Stimulated activated CD8-positive, alpha-beta memory T cell treated with anti-CD3 and anti-CD28 coated beads, Interleukin-15, amount 100 ng/mL, for 24 hours (primary cell): ENCODE measurements at places on chromosomes 2 and 18.

DNA sequence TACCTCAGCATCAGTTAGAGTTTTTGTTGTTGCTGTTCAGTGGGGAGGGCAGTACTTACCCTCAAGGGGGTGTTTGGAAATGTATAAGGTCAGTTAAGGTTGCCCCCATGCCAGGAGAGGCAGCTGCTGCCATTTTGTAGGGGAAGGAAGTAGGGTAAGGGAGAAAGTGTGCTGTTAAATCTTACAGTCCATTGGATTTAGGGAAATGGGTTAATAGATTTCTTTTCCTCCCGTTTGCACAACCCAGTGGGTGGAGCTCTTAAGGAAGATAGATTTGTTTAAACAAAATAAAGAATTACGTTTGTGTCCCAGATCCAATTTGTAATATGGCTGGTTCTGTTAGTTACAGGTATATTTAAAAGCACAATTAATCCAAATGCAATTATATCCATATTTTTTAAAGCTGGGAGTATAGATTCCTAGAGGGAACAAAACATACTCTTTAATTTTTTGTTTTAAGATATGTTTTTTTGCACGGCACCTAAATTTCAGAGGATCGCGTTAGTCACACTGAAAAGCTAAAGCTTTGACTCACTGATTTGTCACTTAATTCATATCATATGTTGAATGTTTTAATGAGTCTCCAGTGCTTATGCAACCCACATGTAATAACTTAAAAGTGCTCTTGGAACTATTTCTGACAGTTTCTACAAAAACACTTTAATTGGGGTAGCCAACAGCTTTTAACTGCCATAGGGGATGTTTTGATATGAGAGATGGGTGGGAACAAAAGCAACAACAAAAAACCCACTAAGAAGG, 9.0 kb upstream of the CWC22 start:
- DNase-seq = no peak

- no peak for DNase-seq
Measured at GRCh38 chr2:25954199-25954752, 28.0 kb downstream of the KIF3C start.

DNA sequence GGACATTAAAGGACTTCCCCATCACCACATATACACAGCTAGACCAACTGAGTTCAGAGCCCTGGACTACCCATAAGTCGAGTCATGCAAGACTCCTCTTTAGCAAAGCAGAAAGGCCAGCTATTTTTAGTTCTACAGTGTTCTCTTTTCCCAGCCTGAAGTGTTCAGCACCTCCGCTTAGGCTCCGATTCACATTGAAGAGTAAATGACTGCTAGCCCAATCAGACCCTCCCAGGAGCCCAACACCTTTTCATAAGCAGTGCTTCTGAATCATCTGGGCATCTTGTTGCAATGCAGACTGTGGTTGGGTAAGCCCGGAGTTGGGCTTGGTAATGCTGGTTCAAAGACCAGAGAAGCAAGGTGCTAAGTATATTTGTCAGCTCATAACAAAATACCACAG, 138.6 kb upstream of the MSH6 start:
- DNase-seq = no peak

DNA sequence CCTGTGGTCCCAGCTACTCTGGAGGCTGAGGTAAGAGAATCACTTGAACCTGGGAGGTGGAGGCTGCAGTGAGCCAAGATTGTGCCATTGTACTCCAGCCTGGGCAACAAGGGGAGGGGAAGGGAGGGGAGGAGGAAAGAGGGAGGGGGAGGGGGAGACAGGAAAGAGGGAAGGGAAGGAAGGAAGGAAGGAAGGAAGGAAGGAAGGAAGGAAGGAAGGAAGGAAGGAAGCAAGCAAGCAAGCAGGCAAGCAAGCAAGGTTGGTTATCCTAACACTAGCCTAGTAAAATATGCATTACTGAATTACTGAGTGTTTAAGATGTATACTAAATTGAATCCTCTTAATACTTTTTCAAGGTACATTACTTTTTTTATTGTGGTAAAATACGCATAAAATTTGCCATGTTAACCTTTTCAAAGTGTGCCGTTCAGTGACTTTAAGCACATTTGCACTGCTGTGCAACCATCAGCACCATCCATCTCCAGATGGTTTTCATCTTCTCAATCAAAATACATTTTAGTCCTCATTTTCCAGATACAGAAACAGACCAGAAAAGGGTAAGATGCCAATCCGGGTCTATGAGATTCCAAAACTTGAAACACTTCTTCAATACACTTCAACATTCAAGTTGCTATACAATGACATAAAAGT, 28.9 kb downstream of the NCKAP1 start:
- DNase-seq = no peak

DNA sequence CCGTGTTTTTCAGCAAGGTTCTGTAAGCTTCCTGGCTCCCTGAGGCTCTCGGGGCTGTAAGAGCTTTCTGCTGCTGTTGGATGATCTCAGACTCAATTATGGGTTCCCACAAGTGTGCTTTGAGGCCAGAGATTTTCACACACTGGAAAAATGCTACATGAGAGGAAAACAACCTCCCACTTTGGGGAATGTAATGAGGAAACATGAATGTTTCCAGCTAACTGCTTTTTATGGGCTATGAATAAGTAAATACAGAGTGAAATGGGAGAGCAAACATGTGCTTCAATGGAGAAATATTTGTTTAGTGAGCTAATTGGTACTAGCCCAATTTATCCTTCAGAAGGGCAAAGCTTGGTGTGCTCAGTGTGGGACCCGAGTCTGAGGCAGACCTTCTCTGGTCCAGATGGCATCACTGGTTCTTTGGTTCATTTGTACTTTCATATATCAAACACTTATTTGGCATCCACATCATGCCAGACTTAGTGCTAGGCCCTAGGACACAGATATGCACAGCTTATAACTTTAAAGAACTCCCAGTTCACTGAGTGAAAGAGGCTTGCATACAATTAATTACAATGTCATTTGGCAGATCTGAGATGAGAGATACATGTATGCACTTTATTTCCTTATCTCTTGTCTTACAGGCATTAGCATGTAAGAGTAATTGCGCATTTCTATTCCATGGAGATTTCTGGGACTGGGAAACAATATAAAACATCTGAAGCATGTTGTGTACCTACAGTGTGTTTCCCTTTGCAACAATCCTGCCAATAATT, 248.8 kb downstream of the RDH14 start:
- DNase-seq = no peak

GRCh38 chr2:57429831-57430230, 616.8 kb upstream of the VRK2 start:
- no peak for DNase-seq

DNA sequence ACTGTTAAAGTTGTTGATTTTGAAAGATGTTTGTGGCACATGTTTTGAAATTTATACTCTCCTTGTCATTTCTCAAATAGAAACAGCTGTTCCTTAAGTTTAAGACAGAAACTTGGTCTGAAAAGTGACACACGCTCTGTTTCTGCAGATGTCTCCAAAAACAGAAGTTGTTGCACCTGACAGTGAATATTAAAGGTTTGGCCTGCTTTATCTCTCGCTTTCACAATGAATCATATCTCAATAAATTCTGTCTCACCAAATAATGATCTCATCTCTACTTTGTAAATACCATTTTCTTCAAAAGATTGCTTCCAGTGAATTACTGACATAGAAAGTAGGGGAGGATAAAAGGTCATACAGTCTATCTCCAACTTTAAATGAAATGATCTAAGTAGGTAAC, 294.9 kb upstream of the SYT4 start:
- DNase-seq = no peak

DNA sequence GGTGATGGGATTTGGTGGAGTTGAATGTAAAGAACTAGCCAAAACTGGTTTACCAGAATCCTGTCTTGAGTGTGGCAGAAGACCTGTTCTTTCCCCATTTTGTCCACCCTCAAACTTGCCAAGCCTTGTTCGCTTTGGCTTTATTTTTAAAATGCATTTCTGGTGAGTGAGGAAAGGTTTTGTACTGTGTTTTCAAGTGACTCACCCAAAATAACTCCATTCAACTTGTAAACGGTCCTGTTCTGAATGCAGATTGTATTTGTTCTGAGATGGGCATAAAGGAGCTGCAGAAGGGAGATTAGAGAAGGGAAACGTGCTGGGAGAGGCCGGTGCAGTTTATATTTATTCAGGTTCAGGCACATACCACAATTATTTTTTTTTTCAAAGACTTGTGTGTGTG, 5.3 kb upstream of the ITPRID2 start:
- no peak for DNase-seq

GRCh38 chr2:46445556-46445955, 33.8 kb upstream of the TMEM247 start:
- no peak for DNase-seq

GRCh38 chr2:159713631-159714246, 1.4 kb downstream of the MARCHF7 start:
- DNase-seq = no peak

- no peak for DNase-seq
Measured at GRCh38 chr2:132760405-132760804, 90.4 kb upstream of the LYPD1 start.

- no peak for DNase-seq
Measured at GRCh38 chr18:46369323-46369722, 265.1 kb downstream of the HAUS1 start.

GRCh38 chr2:71801556-71801955, 346.1 kb downstream of the CYP26B1 start:
- DNase-seq = no peak

DNA sequence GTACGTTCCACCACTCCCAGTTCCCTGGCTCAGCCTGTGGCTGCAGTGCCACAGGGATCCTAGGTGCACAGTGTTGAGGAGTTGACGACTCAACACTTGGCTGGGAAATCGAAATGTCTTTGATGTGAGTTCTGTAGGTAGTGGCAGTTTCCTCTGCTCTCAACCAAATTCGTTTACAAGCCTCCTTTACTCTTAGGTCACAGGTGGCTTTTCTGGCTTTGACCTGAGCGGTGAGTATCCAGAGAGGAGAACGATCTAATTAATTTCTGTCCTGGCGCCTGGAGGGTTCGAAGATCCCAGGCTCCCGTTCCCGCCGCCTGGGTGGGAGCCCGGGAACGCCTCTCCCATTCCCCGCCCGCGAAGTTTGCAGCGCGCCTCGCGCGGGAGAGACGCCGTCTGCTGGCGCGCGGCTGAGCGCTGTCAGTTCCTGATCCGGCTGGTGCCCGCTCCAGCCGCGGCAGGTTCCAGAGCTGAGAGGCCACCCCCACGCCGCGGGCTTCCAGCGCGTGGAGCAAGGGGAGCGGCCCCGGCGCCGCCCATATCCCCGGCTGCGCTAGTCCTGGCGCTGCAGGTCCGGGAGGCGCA, at the start of gene LAMA3:
TSS of gene LAMA3 (plus strand) at position 423 of the 585 bp plus-strand sequence. CDS start 231 bp downstream, outside the sequence.
- DNase-seq = peak; percentile 6

DNA sequence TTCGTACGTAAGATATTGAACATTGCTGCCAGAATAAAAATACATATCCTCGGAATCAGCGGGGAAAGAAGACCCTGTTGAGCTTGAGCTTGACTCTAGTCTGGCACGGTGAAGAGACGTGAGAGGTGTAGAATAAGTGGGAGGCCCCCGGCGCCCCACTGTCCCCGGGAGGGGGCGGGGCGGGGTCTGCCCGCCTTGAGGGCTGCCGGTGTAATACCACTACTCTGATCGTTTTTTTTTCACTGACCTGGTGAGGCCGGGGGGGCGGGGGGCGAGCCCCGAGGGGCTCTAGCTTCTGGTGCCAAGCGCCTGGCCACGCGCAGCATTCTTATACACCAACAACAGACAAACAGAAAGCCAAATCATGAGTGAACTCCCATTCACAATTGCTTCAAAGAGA, 324.0 kb upstream of the REG3G start:
- no peak for DNase-seq

- no peak for DNase-seq
Measured at GRCh38 chr2:17311771-17312511, 206.3 kb downstream of the RAD51AP2 start.

GRCh38 chr2:100141906-100142305, 484 bp downstream of the AFF3 start:
- no peak for DNase-seq
